Cerebellar cortex (tissue), 1 donor: ENCODE measurements at places on chromosomes 11 and 22.

DNA sequence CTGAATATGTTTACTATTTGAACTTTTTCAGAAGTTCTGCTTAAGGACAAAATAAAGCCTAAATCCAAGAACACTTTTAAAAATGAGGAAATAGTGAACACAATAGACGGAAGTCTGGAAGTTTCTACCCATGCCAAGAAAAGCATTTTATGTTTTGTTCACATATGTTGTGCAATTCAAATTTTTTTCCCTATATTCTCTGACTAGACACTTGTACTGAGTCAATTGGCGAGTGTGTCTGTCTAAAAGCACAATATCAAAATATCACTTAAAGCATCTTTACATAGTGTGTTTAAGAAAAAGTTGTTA, 29.2 kb downstream of the INCENP start:
- DNase-seq = no peak

DNA sequence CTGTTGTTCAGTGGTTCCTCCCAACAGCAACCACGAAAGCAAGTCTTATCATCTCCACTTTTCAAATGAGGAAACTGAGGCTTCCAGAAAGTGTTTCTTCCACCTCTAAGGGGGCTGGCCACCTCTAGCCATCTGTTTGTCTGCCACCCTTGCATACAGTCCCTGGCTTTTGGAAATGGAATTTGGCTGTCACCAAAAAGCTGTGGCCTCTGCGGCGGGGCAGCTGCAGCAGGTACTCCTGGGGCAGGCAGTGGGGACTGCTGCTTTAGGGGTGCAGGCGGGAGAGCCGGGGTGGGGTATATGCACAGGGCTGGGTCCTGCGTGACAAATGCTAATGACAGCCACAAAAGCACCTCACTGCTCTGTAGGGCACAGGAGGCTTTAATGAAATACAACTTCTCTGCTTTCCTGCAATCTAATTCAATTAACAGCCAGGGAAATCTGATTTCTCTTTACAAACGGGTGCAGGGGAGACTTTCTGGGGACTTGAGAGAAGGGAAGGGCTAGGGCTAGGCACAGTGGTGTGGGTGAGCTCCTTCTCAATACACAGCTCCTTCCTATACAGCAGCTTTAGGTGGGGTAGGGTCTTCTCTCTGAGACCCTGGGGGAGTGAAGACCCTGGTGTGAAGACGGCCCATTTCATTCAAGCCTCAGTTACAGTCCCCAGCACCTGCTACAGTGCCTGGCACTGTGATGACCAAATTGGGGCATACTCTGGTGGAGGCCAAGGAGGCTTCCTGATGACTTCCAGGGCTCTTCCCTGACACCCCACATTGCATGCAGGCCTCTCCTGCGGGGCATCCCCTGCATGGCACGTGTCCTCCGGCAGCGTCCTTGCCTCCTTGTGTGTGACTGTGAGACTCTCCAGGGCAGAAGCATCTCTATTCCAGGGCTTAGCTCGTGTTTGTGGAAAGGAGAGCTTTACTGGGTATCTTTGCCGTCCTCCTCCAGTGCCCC, 161.6 kb downstream of the CEP164 start:
- no peak for DNase-seq

GRCh38 chr11:62033191-62034035, 66.0 kb upstream of the FTH1 start:
- DNase-seq = no peak

DNA sequence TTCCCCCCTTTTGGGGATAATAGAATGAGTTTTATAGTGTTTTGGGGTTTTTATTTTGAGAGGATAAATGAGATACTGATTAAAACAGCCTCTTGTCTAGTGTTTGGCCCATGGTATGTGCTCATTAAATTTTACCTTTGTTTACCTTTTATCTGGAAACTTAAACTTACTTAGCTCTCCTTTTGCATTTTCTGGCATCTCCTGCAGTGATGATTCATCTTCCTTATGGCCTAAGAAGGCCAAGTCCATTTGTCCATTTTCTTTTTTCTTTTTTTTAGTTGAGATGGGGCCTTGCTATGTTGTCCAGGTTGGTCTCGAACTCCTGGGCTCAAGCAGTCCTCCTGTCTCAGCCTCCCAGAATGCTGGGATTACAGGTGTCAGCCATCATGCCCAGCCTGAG, 156.3 kb downstream of the COMMD9 start:
- no peak for DNase-seq

DNA sequence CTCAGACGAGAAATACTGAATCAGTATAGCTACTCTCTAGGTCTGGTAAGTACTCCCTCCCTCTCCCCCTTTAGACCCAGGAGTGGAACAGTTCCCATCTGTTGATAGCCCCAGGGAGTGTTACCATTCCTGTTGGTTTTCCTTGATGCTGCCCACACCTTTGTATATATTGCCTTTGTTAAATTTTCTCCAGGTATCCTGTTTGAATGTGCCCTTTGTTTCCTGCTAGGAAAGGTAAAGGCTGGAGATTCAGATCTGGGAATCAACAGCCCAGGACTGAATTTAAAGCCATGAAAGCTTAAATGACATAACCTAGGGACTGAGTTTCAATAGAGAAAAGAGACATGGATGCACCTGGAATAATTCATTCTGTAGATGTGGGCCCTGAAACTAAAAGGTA, 68.3 kb downstream of the CCDC83 start:
- DNase-seq = no peak

DNA sequence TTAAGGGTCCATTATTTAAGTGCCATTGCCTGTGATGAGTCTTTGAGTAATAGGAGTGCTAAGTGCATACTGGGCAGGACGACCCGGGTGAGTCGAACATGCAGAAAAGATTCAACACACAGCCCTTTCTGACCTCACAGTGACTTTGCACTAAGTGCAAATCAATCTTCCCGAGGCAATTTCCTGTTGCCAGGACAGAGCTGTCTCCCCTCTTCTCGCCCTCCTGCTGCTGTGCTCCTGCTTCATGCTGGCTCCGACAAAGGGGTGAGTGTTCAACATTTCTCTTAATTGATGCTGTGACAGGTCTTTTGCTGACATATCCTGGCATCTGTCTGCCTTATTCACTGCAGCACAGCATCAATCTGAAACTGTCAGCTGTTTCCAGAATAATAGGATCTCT, 42.0 kb downstream of the MCHR1 start:
- DNase-seq = no peak

DNA sequence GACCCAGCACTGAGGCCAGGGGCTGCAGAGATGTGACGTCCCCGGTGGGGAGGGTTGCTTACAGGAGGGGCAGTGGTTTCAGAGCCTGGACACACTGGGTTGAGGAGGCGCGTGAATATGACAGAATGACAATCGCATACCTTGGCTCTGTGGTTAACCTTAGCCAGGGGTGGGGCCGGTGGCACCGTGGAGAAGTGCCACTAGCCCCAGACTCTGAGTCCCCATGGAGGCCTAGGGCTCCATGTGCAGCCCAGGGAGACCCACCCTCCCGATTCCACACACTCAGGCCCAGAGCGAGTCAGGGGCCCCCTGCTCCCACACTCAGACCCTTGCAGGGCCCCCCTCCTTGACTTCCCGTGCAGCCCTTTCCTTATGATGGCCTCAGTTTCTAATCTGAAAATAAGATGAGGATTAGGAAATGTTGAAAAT, 3.6 kb upstream of the ACR start:
- no peak for DNase-seq

GRCh38 chr22:27240298-27241075, 561.1 kb downstream of the MN1 start:
- no peak for DNase-seq

DNA sequence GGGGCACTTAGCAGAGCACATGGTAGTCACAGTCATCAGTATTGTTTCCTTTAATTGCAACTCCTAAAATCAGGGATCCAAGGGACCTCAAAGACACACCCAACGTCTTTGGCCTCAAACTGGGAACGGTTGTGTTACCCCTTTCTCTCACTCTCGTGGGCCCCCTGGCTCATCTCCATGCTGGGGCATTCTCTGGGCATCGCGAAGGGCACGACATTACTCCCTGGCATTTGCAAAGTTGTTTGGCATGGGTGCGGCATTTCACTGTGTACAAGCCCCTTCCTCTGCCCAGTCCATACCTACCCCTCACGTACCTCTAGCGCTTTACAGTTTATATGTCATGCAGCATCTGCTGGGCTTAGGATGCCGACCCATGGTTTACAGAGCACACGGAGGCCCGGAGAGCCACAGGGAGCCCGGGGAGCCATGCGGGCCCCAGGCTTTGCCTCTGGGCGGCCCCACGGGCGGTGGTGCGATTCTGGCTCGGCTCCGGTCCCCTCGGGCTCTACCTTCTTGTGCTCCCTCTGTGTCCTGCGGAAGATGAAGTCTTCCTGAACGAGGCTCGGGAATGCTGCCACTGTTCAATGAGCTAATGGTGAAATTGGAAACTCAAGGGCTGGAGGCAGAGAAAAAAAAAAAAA, 21.9 kb upstream of the CACNG2 start:
- no peak for DNase-seq
